ENCODE measurements at places on chromosomes 2 and 18.

DNA sequence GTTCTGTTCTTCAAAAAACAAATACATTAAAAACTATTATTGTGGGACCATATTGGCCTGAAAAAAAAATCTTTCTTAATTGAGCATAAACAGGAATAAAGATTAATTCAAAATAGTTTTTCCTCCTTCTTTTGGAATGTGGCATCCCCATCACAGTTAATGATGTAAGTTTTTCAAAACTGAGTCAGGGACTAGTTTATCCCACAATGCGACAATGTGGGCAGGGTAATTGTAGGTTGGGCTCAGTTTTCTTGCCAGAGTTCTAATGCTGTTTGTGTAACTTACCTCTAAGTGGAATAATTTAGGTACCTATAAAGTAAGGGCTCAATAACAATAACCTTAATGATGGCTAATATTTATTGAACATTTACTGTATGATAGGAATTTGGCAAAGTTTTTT is 82.0 kb downstream of the PMS1 start:
- DNase-seq, result peak; percentile 18

DNA sequence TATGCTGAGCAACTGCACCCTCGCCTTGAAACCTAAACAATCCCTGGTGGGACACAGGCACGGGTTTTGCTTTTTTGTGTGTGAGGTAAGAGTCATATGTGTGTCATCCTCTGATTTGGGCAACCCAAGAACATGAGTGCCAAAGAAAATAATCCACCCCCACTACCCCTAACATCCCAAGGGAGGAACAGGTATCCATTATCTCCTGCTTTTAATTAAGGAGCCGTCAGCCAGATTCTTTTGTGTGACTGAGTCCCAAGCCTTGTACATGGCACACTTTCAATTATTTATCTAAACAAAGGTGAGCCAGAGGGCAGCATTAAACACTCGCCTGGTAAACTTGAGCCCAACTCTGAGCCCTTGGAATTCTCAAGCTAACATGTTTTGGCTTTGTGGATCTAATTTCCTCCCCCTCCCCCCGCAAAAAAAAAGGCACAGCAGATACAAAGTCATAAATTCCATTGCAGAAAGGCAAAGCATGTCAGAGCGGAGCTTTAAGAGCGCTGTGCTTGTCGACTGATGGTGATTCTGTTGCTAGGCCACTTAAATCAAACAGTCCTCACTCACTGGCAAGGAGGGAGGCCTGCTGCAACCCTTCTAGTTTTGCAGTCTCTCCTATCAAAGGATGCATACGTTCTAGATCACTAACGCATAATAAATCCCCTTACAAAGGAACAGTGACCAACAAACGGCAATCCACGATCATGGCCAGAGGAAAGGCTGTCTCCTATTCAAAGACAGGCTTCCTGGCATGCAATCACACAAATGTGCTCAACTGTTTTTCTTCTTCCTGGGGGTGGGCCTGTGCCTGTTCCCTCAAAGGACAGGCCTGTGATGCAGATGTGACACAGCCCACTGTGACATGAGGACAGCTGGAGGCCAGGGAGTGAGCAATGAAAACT is 143.5 kb upstream of the LMAN1 start:
- DNase-seq, result peak; percentile 73

DNA sequence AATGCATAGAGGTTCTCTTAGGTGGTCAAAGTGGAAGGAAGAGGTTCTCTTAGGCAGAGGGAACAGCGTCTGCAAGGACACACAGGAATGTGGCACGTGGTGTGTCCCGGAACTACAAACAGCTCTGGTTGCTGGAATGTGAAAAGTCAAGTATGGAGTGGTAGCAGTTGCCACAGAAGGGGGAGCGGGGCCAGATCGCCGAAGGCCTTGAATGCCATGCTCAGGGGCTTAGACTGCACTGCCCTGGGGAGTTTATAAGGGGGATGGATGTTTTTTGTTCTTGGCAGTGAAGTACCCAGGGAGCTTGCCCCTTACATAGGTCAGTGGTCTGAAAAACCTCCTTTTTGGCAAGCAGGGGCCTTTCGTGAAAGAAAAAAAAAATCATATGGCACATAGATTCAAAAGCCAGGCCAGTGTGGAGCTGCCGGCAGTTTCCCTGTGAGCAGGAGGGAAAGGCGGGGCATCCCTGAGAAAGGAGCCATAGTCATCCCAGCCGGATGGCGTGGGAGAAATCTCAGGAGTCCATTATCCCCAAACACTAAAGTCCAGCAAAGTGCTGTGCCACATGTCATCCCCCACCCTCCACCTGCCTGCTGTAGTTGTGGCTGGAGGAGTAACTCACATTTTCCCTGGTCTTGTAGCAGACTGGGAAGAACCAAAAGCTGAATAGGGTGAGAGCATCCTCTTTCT is 45.4 kb downstream of the GORASP2 start:
- DNase-seq, result peak; percentile 57

DNA sequence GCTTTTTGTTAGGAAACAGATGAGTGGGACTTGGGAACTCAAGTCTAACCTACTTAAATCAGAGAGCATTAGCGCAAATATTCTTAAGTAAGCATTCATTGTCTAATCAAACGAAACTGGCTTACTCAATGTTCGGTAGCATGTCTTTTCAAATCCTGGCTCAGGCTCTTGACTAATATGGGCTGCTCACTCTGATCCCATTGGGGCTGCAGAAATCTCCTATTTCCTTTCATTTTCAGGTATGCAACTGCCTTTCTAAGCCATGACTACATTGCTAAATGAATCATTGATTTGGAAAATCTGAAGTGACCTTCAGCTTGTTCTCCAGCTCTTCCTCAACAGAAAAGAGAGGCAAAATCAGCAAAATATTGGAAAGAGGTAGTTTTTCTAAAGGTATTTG is 2084.4 kb upstream of the PIK3C3 start:
- no peak for DNase-seq

DNA sequence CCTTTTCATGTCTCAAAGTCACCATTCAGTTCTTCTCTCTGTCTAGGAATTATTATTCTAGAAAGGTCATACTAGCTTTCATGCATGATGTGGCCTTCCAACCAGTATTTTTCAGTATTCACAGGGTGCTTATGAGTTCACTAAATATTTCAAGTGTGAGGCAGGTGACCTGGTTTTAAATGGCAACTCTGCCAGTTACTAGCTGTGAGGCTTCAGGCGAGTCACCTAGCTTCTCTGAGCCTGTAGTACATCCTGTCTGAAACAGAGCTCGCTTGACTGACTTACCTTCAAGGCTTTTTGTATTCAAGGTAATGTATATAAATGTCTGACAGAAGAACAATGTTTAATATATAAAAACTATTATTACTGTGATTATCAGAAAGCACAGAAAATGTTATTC is 19.4 kb upstream of the ACVR1 start:
- no peak for DNase-seq

DNA sequence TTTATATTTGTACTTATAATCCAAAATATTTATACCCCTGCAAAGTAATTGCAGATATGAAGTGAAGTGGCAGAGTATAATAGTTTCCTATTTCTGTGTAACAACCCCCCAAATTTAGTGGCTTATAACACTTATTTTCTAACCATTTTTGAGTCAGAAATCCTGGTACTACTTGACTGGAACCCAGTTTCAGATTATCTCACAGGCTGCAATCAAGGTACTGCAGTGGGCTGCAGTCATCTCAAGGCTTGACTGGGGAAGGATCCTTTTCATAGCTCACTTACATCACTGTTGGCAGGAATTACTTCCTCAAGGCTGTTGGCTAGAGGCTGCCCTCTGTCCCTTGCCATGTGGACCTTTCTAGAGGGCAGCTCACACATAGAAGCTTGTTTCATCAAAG is 558.2 kb upstream of the PKDCC start:
- DNase-seq, result no peak

- no peak for DNase-seq
Measured at GRCh38 chr2:68426848-68427579, 40.1 kb downstream of the FBXO48 start.

GRCh38 chr18:13543144-13543543 is 183.2 kb downstream of the FAM210A start:
- DNase-seq, result no peak

DNA sequence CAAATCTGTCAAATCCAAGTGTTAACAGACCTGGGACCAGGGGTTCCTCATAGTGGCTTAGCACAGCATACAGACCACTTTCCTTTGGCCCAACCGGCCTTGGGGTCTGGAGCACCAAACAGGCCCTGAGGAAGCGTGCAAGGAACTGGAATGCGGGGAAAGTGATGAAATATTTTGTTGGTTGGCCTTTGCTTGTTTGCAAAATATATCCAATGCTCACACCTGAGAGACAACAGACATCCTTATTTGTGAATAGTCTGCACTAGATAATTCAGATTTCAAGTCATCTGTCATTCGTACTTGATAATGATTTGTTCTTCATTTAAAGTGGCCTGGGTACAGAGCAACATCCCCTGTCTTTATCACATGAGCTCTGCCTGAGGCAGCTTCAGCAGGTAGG is 43.5 kb downstream of the ABCG8 start:
- DNase-seq, result no peak

All from GM03348 (cell line).